Stimulated activated CD8-positive, alpha-beta memory T cell treated with anti-CD3 and anti-CD28 coated beads, Interleukin-2, amount 100 ng/mL, for 1 hour (primary cell): ENCODE measurements at places on chromosomes 11 and 22.

GRCh38 chr11:104570078-104570701, 328.1 kb downstream of the CASP12 start:
- no peak for DNase-seq

DNA sequence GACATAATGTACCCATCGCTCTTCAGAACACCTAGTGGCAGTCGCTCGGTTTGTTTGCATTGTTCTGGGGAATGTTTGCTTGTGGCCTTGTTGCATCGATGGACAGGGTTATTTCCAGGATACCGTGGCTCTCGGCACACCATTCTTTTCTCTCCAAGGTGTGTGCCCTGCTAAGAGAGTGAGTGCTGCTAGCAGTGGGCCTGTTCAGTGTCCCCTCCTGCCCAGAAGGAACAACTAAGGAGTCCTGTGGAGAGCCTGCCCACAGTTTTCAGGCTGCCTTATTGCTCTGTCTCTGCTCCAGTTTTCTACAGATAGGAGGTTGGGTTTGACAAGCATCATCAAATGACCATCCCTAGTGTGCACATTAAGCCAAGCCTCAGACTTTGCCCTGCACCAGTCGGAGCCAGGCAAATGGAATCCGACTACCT, 1.4 kb downstream of the CRY2 start:
- DNase-seq = no peak

- no peak for DNase-seq
These were observed 25.8 kb upstream of the ST3GAL4 start for GRCh38 chr11:126329644-126330211.

- no peak for DNase-seq
These were observed 22.5 kb downstream of the CLPB start for GRCh38 chr11:72411623-72412419.

GRCh38 chr11:8809241-8809938, 101.6 kb upstream of the AKIP1 start:
- DNase-seq = no peak
